ENCODE measurements at places on chromosomes 5 and 9. TPM values are rescaled to one million over a fixed set of nuclear protein-coding genes. Genes with fewer than 3 reads are reported as not detected.

GRCh38 chr9:5364294-5365024 lies 24.8 kb upstream of the RLN1 start:
- DNase-seq = no peak

DNA sequence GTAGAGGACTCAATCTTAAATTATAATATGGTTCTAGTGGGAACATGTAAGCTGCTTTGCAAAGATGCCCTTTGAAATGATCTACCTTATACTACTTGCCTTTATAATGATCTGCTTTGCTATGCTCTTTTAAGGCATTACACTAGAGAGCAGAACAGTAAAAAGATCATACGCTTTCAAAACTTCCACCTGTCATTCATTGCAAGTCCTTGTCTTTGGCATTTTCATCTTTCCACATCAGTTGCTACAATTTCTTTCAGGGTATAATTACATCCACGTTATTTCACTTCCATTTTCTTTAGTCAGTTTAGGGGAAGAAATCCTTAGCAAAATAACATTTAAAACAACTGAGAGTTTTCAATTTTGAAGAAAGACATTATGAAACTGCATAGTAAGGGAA lies 80.3 kb downstream of the ACTBL2 start:
- no peak for DNase-seq

Gene ORM2
- not detected for total RNA-seq

Gene PCDHGA11
- total RNA-seq = 3.0 TPM

GRCh38 chr9:108836781-108837180 lies 19.0 kb downstream of the ACTL7B start:
- DNase-seq = no peak

Gene BTNL3
- not detected for total RNA-seq

DNA sequence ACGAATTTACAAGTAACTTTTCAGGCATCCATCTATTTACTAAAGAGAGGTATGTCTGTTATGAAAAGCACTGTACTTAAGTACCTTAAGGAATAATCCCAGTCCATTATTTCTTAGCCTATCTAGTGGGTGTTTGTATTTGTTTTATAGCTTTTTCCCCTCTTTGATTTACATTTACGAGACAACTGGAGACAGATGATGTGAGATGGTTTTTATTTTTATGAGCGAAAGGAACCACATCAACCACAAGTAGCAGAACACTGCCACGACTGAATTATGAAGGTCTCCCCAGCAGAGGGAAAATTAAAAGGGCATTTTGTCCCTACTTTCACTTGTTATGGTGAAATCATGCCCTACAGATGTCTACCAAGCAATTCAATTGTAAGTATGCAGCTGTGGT lies 357.8 kb downstream of the NFIB start:
- DNase-seq = no peak

Gene ZNF608
- total RNA-seq = 28.7 TPM

DNA sequence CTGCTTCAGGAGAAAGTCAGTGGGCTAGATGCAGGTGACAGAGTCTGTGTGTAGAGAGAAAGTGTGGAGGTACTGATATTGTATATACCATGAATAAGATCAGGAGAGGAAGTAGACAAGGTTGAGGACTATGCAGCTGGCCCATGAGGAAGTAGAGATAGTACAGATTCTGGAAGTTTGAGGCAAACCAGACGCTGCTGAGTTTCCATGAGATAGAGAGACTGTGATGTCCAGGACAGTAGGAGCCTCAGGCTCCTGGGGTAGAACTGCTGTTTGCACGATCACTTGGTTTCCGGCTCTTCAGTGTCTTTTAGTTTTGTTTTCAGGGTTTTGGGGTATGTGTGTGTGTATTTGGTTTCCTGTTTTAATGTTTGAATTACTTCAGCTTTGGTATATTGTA lies 13.6 kb downstream of the OTULINL start:
- DNase-seq = no peak

- DNase-seq = no peak
These were observed 115.3 kb downstream of the VAV2 start for GRCh38 chr9:133876836-133877235.

Gene NR3C1
- 79.2 TPM for total RNA-seq

Gene VLDLR
- 16.8 TPM for total RNA-seq

Gene EIF4E1B
- not detected for total RNA-seq

DNA sequence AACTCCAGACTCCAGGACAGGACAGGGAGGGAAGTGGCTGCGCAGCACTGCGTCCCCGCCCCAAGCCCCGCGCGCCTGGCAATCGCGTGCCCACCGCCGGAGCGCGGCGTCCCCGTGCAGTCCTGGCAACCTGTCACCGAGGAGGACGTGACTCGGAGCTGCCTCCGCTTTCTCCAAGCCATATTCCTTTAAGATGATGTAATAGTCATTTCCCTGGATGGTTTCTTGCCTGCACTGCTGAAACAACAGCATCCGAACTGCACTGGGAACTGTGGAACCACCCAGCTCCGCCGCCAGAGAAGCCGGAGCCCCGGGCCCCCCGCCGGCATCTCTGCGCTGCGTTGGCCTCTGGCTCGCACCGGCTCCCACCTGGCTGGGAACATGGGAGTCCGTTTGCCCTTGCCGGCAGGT lies 34.5 kb downstream of the KCTD16 start:
- DNase-seq = no peak

- DNase-seq = no peak
These were observed 1.9 kb upstream of the RIC1 start for GRCh38 chr9:5626727-5627634.

GRCh38 chr5:174903172-174903732 lies 178.9 kb downstream of the MSX2 start:
- DNase-seq = no peak

Gene MFAP3
- total RNA-seq = 22.0 TPM

Gene PRXL2C
- total RNA-seq = 25.7 TPM

DNA sequence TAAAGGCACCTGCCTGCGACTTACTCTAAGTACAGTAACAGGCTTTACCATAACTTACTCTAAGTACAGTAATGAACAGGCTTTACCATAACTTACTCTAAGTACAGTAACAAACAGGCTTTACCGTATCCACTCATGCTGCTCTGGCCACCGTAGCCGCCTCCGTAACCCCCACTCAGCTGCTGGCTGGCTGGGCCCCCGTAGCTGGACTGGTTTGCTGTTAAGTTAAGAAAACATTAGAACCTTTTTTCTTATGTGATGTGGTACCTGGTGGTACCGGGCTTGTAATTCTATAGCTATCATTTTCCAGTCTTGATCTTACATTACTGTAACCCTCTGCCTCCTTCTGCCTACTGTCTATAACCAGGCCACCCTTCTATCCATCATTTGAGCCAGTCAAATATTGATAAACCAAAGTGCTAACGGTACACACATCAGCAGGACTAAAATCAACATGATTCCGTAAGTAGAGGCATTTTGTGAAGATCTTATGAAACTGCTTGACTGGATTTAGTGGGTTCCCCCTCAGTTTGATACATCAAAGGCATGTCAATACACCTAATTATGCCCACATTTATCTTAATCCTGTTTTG lies 7.4 kb downstream of the HNRNPH1 start:
- DNase-seq = no peak

DNA sequence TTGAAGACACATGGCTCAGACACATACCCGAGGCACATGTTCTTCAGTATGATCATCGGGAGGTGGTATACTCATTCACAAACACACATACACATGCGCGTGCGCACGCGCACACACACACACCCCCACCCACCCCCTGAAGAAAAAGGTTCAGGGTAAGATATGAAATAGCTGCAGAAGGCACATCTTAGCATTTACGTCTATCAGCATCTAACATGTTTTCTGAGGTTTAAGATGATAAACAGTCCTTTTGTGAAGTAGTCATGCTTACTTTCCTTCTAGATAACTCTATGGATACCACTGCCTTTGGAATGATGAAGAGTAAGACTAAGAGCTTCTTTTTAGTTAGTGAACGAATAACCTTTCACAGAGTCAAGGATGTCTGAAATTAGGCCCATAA lies 105.1 kb upstream of the GNA14 start:
- no peak for DNase-seq

DNA sequence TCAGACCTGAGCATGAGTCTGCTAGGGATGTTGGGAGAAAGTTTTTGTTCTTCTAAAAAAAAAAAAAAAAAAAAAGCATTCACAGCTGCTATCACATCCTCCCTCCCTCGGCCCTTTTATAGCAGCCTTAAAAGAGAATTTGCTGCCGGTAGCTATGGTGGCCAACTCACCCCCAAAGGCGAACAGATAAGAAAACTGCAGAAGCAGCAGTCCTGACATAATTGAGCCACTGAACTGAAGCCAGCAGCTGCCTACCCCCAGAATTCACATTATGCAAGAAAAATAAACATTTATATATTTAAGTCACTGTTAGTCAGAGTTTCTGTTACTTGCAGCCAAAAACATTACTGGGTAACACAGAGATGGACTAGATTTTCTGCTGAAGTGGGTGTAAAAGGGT lies 124.3 kb upstream of the SMARCA2 start:
- peak; percentile 42 for DNase-seq

Gene SURF6
- 31.9 TPM for total RNA-seq

- no peak for DNase-seq
These were observed 249.4 kb upstream of the TBCA start for GRCh38 chr5:78025540-78025939.

- no peak for DNase-seq
These were observed 596 bp upstream of the FGFR4 start for GRCh38 chr5:177085985-177086653.

- peak; percentile 83 for DNase-seq
These were observed 221.0 kb downstream of the ESM1 start for GRCh38 chr5:54764102-54765090.

- DNase-seq = no peak
These were observed 48.9 kb downstream of the SLC12A7 start for GRCh38 chr5:1062761-1063568.

Gene IFNA13
- total RNA-seq = not detected

DNA sequence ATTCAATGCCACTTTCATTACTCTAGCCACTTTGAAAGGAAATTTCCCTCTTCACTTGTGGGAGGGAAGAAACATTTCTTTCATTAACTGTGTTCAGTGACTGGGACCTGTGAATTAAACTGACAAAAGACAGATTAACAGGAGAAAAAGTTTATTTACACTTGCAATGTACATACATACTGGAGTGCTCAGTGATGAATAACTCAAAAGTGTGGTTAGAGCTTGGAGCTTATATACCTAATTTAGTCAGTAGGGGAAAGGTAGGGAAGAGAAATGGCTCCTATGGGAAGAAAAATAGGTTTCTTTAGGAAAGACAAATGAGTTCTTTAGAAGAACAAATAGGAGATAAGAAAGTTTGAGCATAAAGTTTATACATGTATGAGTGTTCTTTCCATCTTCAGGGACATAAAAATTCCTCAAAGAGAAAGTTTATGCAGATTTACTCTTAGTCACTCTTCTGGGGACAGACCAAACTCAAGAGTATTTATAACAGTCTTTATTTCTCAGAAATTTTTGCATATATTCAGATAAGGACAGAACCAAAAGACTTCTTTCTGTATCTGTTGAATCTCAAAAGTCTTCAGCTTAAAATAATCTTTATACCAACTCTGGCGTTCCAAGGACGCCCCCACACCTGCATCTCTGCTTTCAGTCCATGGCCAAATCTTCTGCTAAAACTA lies 120.0 kb upstream of the RAI14 start:
- DNase-seq = no peak

GRCh38 chr5:7714697-7715096 lies 136.2 kb downstream of the CFAP90 start:
- DNase-seq = no peak

DNA sequence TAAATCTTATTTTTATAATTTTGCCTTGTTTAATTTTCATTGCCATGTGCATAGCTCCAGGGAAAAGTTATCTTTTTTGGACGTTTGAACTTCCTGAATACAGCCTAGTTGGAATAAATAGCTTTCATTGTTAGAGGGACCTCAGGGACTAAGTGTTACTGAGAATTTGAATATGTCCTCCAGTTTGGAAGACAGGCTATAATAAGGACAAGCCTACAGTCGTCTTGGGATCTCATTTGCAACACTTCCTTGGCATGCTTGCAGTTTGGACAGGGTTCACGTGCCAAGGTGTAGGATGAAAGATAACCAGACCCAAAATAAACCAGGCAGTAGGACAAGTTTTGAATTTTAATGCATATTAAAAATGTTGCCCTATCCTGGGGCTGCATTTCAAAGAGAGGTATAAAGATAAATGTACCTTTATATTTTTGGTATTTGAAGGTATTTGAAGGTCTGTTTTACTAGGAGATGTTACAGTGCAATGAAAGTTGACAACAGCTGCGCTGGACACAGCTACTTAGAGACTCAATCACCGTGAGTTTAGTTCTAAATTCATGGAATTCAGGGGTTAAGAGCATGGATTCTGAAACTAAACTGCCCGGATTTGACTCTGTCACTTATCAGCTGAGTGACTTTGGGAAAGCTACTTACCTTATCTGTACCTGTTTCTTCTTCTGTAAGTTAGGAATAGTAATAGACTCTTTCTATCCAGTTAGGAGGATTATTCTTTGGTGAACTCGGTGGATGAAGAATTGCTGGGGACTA lies 134.1 kb downstream of the ACTBL2 start:
- DNase-seq = no peak

- DNase-seq = no peak
These were observed 202.8 kb downstream of the DMRTA1 start for GRCh38 chr9:22649384-22649783.

- DNase-seq = no peak
These were observed 26.4 kb downstream of the TRIM14 start for GRCh38 chr9:98092613-98092931.

DNA sequence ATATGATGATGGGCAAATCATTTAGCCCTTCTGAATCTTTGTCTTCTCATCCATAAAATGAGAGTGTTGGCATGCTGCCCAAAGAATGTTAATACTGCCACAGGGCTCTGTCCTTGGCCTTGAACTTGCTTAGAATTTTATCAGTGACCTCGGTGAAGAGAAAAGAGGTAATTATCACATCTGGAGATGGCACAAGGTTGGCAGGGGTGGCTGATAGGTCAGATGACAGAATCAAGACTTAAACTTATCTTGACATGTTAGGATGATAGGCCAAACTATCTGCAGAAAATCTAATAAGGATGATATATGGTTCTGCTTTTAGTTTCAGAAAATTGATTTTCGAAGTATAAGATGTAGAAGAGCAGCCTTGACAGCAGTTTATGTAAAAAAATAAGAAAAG lies 599.1 kb upstream of the CLINT1 start:
- no peak for DNase-seq

GRCh38 chr5:71982717-71983395 lies 124.4 kb upstream of the MAP1B start:
- peak; percentile 12 for DNase-seq

- peak; percentile 47 for DNase-seq
These were observed 36.5 kb downstream of the PLEKHG4B start for GRCh38 chr5:128446-128845.

Gene ACOT12
- not detected for total RNA-seq

GRCh38 chr9:133118179-133118520 lies 2.9 kb downstream of the RALGDS start:
- DNase-seq = no peak

Data from esophagus muscularis mucosa (tissue), 4 donors.